Fibroblast of the aortic adventitia (primary cell): ENCODE measurements at places on chromosomes 7 and 10.

DNA sequence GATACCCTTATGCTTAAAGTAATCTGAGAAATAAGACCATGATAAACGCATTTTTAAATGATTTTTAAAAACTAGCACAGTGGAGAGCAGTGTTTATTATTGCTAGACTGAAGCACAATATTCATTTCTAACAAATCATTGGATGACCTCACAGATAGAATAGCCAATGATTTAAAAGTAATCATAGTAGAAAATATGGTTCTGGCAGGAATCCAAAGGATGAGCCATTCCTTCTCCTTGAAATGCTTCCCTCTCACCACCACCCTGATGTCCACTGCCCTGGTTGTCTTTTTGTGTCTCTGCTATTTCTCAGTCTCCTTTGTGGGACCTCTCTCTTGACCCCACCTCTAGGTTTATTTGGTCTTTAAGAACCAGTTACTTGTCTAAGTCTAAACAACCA lies 64.9 kb downstream of the PRKG1 start:
- no peak for DNase-seq

- no peak for DNase-seq
Measured at GRCh38 chr10:112842832-112843360, 107.2 kb upstream of the TCF7L2 start.

DNA sequence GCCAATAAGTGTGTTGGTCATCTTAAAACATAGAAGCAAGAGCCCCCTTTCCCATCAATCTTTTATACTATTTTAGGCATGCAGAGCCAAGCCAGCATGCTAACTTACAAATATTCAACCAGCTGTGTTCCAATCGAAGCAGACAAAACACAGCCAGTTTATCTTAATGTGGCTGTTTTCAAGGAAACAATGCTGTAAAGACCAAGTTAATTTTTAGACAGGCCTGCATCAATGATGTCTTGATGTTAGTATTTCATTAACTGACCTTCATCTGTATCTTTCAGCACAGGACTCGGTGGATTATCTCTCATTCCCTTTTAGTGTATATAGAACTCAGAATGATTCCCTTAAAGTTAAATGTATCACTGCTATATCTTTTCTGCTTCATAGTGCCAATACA lies 262.0 kb upstream of the ZWINT start:
- no peak for DNase-seq

DNA sequence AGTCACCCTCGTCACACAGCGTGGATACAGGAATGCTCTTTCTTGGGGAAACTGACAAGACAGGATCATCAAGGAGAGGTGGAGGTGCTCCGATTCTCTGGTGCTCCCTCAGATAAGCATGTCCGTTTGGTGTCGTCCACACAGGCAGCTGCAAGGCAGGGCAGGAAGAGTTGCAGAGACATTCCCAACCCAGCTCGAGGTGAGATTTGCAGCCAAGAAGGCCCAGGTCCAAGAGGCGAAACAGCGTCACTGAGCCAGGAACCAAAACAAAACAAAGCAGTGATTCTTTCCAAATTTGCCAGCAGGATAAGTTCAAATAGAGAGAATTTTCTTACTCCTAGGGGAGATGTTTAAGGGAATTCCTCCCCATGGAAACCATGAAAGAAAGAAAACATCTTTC lies 386.5 kb upstream of the PFKP start:
- DNase-seq, result no peak

DNA sequence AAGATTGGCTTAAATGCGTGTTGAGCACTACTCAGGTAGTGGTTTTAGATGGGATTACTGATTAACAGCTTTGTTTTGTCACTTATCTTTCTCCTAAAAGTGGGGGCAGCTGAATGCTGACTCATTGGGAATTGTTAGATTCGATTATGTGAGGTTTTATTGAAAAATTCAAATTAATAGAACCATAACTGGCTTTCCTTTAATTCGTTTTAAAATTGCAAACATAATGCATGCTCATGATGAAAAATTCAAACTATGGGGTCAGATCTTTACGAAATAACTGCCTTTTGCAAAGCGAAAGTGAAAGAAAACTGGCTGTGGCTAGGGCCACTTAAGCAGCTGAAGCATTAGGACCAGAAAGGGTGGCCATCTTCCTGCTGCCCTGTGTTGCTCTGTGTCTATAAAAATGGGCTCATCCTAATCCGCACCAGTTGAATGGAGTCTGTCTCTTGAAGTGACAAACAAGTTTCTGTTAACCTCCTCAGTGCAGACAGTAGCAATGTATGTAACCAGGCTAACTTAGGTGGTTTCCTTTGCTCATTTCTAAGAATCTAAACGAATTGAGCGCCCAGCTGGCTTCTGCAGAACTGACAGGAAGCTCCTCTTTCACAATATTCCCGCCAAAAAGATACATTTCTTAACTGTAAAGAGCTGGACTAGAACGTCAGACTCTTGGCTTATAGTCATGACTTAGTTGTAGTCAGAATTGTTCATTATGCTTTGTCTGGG lies 27.8 kb downstream of the DENND10 start:
- DNase-seq, result peak; percentile 50

DNA sequence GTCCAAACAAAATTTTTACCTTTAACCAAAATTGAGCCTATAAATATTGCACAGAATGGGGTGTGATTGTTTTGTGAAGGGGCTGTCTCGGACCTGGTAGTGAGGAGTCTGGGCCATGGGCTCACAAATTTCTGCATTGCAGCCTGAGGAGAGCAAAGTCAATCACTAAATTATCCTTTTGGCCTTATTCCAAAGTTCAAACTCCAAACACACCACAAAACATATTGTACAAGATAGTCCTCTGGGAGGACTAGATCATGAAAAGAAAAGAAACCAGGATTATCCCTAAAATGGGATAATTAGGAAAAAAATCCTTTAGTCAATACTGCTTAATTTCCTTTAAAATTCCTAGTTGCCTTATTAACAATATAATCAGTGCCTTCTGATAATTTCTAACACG lies 115.5 kb downstream of the BUB3 start:
- no peak for DNase-seq

DNA sequence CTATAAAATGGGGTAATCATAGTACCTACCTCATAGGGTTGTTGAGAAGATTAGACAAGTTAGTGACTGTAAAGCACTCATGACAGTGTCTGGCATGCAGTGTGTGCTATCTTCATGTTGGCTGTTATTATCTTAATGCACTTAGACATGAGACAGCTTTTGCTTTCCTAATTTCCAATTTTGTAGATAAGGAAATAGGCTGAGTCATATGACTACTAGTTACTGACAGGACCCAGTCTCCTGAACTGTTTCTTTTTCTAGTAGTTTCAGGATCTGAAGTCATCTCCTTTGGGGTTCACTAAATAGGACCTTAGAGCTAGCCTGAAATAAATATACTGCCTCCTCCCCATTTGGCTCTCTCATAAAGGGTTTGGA lies 74.2 kb downstream of the SNX10 start:
- no peak for DNase-seq

- no peak for DNase-seq
Measured at GRCh38 chr7:78363866-78364265, 565.3 kb downstream of the PHTF2 start.

- DNase-seq, result peak; percentile 94
Measured at GRCh38 chr7:32616625-32617024, 121.3 kb downstream of the AVL9 start.

DNA sequence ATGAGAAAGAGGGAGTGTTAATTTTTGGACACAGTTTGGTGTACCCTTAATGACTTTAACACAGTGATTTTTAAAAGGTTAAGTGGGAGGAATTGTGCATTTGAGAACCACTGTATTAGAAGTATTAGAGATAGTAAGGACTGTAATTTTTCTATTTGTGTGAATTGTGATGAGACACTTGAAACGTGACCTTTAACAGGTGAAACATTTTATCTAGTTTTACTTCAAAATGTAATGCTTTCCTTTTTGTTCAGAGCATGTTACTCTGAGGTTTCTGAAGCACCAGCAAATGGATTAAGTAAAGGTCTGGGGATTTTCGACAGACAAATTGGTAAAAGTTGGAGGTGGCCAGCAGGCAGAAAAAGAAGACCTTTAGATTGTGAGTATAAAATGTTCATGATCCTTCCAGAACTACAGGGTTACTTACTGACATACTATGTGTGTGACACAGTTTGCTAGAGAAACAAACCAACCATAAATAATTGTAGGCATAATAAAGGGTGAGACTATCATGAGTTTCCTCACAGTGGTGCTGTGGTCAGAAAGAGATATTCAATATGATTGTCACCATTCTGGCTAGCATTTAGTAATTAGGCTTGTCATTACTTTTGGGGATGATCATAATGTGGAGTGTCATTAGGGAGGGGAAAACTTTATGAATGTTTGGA lies 26.1 kb downstream of the LCOR start:
- DNase-seq, result no peak

DNA sequence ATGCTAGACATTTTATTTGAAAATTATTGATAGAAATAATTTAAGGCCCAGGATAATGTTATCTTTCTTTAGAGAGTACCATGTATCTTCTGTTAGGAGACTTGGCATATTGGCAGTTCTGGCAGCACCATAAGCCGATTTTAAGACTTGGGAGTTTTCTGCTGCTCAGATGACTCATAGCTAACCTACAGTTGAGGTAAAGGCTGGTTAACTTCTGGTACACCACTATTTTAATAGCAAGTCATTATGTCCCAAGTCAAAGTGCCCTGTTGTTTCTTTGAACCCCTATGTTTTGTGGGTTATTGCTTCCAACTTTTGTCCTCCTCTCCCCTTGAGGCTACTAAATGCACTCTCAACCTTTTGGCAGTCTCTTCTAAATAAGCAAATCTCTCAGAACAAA lies 25.2 kb downstream of the ATRNL1 start:
- DNase-seq, result no peak

- no peak for DNase-seq
Measured at GRCh38 chr7:93779115-93779514, 111.4 kb downstream of the TFPI2 start.

DNA sequence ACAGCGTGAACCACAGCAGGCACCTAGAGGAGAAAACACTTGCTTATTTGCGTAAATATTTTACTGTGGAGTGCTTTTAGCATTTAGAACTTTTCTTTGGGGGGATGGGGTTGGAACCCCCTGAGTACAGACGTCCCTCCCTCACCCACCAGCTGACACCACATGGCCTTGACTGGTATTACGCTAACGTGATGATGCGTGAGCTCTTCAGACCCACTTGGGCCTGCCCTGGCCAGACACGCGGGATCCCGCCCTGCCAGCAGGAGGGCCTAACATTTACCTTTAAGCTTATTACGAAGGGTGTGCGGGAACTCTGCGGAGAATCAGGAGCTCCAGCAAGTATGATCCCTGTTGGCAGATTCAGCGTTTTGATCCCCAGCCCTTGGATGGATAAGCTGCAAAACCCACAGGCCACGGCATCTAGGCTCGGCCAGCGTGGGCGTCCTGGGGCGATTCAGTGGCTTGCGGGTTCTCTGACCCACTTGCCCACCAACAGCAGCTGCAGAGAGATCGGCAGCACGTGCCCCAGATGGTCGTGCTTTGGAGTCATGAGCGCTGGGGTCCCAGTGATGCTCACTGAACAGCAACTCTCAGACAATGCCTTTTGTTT lies 545.5 kb upstream of the FOXK1 start:
- no peak for DNase-seq

DNA sequence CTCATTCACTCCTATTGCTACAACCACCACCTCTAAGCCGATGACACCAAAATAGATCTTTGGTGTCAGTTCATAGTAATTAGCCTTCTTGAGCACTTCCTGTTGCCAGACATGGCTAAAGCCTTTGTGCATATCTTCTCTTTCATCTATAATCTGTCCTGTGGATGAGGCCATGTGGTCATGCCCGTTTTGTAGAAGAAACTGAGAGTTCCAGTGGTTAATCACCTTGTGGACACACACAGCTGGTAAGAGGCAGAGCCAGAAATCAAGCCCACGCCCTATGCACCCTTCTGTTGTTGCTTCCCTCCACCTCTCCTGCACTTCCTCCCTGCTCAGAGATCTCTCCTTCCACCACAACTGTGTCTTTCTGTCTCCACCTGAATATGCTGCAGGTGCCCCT lies 285.1 kb upstream of the PFKP start:
- no peak for DNase-seq

- DNase-seq, result no peak
Measured at GRCh38 chr7:133298080-133298479, 45.2 kb downstream of the EXOC4 start.

DNA sequence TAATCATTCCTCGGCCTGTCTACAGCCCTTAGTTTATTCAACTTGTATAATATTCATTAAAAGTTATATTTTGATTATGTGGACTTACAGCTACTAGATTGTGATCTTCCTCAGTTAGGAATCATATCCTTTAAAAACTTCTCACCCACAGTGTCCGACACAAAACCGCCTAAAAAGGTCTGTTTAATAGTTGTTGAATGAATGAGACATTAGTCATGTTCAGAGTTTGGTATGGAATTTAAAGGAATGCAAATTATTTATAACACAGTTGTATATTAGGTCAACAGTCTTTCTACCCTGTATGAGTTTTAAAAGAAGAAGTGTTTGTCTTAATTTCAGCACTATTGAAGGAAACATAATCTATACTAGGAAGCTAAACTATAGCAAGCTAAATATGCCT lies 390.0 kb downstream of the ARL4A start:
- DNase-seq, result no peak

DNA sequence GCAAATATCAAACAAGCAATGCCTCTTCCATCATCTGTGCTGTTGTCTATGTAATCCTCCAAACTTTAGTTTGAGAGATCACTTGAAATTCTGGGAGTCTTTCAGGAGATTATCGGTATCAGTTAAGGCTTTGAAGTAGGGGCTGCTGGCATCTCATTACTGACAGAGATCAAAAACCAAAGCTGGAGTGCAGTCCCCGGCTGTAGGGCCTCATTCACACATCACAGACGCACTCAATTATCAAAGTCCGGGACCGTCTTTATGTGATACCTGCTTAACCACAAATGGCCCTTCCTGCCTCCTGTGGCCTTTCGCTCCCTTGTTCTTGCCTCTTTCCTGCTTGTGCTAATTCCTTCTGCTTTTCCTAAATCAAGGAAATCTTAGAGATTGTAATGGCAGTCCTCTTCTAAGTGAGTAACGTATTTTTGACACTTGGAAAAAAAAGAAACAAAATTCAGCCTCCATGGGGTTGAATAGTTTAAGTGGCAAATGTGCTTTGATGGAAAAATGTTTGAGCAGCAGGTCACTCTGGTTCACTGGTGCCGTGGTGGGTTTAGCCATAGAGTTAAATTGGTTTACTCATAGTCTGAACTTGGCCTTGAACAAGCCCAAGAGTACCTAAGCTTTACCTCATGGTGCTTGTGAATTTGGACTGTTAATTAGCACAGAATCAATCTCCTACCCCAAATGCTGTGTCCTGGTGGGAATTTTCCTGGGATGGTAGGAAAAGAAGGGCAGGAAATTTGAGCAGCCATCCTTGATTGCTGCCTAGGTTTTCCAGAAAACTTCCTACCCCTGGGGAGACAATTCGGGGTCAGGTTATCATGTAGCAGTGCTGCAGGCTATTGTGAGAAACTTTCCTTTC lies 178.9 kb upstream of the LYZL1 start:
- DNase-seq, result no peak

GRCh38 chr7:138657854-138658386 lies 43.2 kb downstream of the SVOPL start:
- no peak for DNase-seq

DNA sequence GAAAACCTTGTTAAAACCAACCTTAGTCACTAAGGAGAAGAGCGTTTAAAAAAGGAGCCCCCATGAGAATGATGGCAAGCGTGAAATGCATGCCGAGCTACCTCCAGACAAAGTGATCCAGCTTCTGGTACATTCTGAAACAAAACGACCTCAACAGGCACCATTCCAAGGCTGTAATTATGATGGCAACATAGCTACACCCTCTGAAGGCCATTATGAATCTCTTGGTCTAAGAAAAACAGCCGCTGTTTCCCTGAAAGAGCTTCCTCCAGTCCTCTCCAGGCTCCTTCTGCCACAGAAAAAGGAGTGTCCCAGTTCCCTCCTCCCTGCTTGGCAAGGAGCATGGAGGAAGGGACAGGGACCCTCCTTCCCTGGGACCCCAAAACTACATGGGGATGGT lies 50.0 kb upstream of the ABLIM1 start:
- no peak for DNase-seq
